CD4-positive, alpha-beta T cell treated with Interleukin-1 beta for 1 hour (primary cell): ENCODE measurements at places on chromosomes 7 and 10.

- DNase-seq: no peak
Observed at GRCh38 chr10:67667035-67667425, 29.0 kb downstream of the CTNNA3 start.

- DNase-seq: peak; percentile 38
Observed at GRCh38 chr10:58282615-58283014, 13.7 kb downstream of the CISD1 start.

GRCh38 chr7:22452142-22452959 is 47.6 kb downstream of the STEAP1B start:
- peak; percentile 26 for DNase-seq

DNA sequence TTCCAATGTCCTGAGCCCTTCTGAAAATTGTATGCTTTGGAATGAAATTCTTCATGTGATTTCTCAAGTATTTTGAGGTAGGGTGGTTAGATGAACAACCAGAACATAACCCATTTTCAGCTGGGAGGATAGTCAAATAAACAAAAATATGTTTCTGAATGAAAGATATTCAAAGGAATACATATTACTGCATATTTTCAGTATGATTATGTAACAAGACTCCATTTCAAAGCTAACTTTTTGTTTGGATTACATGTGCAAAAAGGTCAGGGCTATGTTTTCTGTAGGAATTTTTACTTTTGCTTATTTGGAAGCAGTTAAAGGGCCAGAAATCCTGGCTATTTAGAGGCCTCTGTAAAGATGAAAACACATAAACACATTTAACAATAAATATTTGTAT is 27.7 kb downstream of the CDK6 start:
- no peak for DNase-seq

- no peak for DNase-seq
Observed at GRCh38 chr10:91239789-91240188, 19.3 kb downstream of the PCGF5 start.

- DNase-seq: no peak
Observed at GRCh38 chr10:119415536-119416503, 126.7 kb downstream of the RGS10 start.
